ENCODE measurements at places on chromosomes 5 and 9.

GRCh38 chr9:133275105-133276000 is at the start of gene ABO:
Gene ABO, minus strand, starts transcription at chr9:133275201.
- DNase-seq, result no peak

GRCh38 chr5:39176759-39177630 is 42.4 kb downstream of the FYB1 start:
- peak; percentile 47 for DNase-seq

GRCh38 chr9:136714893-136715274 is 2.5 kb downstream of the DIPK1B start:
- DNase-seq, result no peak

- no peak for DNase-seq
Observed at GRCh38 chr9:109414125-109414785, 83.9 kb downstream of the PTPN3 start.

GRCh38 chr9:138033950-138034349 is 156.4 kb downstream of the CACNA1B start:
- no peak for DNase-seq

DNA sequence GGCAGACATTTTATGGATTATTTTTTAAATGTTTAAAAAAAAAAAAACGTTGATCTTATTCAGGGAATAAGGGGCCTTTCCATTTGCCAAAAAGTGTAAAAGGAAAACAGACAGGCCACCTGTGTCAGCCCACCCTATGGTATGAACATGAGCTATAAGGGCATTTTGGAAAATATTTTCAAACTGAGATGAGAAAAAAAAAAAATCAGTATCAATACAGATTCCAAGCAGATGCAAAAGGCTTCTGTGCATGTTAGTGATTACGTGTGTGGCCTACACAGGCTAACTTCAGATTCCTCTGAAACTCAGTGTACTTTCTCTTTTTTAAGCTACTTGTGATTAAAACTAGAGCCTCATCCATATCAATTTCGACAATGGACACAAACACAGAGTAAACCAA is 189.9 kb downstream of the BNC2 start:
- DNase-seq, result no peak

DNA sequence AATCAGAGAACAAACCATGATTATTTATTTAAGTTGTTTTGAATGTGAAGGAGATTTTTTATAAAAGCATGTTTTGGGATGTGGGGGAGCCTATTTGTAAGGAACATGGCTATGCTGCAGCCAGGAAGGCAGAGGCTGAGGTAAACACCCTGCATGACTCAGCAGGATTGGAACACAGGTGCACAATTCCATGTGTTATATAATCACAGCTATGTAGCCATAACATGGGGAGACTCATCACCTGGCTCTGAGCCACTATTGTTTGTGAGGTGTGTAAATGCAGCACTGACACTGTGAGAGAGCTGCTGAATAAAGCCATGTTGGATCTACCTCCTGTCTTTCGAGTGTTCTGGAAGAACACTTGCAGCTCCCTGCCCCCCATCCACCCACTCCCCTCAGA is 1009.8 kb downstream of the DNAH5 start:
- DNase-seq, result no peak

- no peak for DNase-seq
Observed at GRCh38 chr9:22722492-22722891, 275.9 kb downstream of the DMRTA1 start.

- no peak for DNase-seq
Observed at GRCh38 chr5:10122076-10122726, 127.5 kb downstream of the ATPSCKMT start.

DNA sequence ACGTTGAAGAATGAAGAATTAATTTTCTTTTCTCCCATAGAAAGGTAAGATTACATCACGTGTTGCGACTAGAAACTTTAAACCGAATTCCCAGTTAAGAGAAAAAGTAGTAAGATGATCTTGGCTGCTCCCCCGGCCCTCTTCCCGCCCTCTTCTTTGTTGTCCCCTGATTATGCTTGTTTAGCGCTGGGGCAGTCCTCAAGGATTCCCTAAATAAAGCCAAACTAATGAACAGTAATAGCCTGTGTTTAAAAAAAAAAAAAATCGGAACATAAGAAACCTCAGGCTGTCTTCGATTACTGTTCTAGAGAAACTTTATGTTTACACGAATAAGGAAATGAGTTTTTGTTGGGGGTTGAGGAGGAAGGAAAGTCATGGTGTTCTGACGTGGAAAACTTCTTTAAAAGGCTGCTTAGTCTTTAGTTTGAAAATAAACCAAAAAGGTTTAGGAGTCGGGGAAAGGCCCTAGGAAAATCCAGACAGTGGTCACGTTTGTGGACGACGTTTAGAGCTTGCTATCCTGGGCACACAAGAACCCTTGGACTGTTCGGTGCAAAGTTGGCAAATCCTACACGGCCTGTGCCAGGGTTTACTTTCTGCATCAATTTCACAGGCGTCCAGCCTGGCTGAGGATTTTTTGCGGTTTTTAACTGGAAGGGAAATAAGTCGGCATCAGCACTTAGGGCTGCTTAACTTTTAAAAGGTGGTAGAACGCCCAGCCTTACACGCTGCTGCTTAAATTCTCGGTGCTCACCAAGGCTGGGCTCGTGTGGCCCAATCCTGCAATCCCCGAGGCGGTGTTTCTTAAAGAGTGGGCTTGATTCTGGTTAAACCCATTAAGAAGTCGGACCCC is 1.1 kb upstream of the MAT2B start:
- DNase-seq, result no peak

GRCh38 chr5:75203604-75204003 is 33.1 kb downstream of the ANKRD31 start:
- DNase-seq, result no peak

DNA sequence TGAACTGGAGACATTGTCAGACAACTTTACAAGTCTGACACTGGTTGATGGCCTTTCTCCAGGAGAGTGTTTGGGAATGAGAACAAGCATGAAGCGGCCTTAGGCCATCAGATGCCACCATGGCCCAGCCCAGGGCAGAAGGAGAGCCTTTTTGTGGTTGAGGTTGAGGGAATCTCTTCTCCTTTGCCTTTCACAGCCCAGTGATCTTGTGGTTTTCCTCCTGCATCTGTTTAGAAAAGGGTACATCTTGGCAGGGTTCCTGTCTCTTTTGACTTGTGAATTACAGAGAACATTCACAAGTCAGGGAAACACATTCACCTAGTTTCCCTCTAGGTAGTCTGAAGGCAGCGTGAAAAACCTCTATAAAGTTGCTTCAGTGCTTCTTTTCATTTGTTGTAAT is 27.5 kb downstream of the DMRT2 start:
- no peak for DNase-seq

- DNase-seq, result no peak
Observed at GRCh38 chr9:92663951-92664350, 6.0 kb downstream of the IPPK start.

DNA sequence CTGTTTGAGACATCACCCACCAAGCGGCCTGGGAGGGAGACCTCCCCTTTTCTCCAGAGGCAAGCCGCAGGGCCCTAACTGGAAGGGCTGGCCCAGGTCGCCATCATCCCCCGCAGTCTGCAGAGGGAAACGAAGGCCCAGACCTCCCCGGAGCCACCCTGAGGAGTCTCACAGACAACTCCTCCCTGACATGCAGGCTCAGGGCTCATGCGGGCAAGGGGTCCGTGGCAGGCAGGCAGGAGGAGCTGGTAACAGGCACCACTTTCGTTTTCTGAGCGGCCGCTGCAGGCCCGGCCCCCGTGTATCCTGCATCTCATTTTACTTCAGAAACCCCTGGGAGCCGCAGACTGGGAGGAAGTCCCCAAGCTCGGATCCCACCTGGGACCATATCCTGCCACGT is 192.0 kb upstream of the PPP1R26 start:
- no peak for DNase-seq

DNA sequence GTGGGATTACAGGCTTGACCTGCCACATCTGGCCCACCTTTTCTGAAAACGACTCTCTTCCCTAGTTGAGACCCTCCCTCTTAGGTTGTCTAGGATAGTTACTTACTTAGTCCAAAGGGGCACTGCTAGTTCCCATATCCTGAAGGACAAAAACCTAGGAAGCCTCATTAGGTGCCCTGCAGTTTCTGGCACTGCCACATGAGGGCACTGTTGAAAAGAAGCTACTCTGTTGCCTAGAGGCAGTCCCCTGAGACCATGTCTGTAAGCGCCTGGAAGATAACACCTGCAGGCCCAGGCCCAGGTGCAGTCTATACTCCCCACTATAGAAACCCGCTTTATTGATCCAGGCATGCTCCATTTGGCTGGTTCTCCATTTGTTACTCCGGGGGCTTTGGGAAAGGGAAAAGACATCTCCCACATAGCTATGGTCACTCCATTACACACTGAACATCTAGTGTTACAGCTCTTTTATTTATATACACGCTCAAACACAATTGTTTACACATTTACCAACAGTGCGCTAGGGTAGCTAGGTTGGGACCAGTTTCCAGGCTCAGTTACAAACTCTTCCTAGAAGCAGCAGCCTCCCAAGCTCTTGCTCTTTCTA is 73.4 kb upstream of the PPARGC1B start:
- DNase-seq, result no peak

GRCh38 chr9:114050646-114051045 is 27.5 kb downstream of the AMBP start:
- no peak for DNase-seq

GRCh38 chr9:100459963-100460362 is 13.0 kb upstream of the TMEFF1 start:
- DNase-seq, result no peak

- DNase-seq, result no peak
Observed at GRCh38 chr9:36091026-36091953, 45.2 kb upstream of the GLIPR2 start.

DNA sequence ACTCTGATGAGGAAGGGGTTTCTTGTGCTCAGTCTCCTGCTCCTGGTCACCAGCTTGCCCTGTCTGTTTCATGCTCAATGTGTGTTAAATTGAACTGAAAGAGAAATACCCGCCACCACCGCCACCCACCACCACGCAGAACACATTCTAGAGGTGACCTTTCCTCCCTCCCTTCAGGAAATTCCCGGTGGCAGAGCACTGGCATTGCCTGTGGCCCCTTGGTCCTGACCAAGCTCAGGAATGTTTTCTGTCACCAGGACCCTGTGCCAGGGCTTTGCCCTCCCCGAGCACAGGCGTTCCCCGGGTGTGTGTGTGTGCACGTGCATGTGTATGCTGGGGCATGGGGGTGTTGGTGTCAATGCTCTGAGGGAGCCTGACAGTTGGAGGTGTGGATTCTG is 10.2 kb upstream of the SLC25A51 start:
- DNase-seq, result no peak

- DNase-seq, result no peak
Observed at GRCh38 chr5:35228310-35228709, 2.0 kb downstream of the PRLR start.
